ENCODE measurements at places on chromosomes 16 and 17.
A peak's percentile ranks its signal among the peaks of the same experiment; 100 is the strongest.

DNA sequence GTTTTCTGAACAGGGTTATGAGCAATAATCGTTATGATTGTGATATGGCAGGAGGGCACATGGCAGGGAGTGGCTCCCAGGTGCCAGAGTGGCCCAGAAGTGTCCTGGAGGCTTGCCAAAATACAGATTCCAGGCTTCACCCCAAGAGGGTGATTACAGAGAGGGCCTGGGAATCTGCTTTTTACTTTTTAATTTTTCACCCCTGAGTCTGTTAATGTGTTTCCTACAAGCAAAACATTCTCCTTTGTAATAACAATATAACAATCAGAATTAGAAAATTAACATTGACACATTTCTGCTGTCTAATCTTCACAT, 212.4 kb downstream of the SNX29 start:
- no peak for DNase-seq

DNA sequence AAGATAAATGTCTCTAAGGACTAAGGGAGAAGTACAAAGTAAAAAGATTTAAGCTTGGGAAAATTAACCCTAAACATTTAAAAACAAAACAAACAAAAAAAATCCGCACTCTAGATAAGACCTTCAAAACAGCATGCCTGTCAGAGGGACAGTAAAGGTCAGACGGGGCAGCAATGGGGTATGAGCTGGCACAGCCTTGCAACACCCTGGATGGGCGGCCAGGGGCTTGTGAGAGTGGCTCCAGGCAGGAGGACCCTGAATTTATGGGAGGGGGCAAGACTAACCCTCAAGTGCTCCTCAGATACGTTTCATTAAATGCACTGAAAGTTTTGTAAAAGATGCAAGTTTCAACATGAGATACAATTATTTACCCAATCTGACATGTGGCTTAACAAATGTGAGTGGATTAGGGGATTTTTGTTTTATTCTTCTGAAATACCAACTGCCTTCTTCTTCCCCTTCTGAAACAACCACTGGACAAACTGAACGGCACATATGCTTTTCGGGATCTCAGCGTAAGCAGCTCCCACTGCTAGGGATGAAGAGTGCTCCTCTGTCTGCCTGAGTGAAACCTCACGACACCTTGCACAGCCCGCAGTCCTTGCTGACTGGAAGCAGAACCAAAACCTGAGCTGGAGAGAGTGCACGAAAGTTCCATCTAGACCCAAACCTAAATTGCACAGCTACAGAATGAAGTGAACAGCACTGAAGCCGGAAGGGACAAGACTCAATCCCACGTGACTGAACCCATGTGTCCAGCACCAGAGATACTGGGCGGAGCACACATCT, 128.4 kb downstream of the ANKRD11 start:
- DNase-seq, result no peak

GRCh38 chr16:88208112-88208511, 174.6 kb upstream of the ZNF469 start:
- DNase-seq, result no peak

GRCh38 chr17:80948019-80948975, 43.3 kb upstream of the CHMP6 start:
- no peak for DNase-seq

GRCh38 chr16:81251871-81252270, 13.4 kb downstream of the BCO1 start:
- DNase-seq, result no peak

- peak; percentile 10 for DNase-seq
Measured at GRCh38 chr17:66343531-66344078, 41.2 kb downstream of the PRKCA start.

- no peak for DNase-seq
Measured at GRCh38 chr16:81004646-81005353, 1.9 kb downstream of the CMC2 start.

DNA sequence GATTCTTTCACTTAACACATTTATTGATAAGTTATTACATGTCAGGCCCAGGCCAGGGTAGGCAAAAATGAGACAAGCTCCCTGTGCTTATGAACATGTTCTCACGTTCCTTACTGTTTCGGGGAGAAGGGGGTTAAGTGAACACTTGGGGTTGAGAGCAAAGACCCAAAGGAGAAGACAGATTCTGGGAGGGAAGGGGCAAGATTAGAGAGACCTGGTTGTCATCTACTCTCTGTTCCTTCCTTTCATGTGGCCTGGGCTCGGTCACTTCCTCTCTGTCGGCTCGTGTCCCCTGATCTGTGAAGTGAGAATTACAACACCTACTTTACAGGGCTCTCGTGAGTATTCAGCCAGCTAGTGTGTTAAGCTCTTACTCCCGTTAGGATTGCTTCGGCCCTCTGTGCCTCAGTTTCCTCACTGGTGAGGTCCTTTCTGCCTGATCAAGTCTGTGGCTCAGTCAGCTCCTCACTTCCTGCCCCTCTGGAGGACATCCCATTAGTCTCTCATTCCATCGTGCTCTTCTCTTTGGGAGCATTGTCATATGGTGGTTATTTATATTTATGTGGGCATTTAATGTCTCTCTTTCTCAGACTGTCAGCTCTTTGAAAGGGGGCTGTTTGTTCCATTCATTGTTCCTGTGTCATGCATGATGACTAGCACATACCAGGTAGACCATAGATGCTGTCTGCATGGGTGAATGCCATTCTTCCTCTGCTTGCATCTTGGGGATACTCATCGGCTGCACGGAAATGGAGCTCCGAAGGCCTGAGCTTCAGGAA, 38.9 kb downstream of the PLCG2 start:
- no peak for DNase-seq

DNA sequence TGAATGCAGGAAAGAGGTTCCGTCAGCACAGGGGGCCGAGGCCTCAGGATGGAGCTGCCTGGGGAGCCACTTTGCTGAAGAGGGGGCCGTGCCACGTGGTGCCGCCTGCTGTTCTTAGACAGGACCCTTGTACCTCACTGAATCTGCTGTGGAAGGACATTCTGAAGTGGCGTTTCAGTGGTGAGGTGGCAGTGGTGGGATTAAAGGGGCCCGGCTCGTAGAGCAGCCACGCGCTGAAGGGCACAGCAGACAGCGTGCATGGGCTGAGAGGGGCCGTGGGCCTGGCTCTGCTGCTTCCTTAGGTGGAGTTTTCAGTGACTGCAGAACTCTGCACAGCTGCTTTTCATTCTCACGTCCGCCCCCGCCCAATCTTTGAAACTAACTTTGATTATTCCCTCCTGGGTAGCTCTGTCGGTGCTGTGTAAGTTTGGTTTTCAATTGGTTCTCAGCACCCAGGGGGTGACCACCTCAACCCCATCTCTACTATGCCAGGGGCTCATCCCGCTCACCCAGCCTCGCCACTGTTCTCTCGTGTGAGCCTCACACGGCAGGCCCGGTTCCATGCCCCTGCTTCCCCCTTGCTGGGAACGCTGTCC, 70.3 kb downstream of the SEC14L1 start:
- DNase-seq, result no peak

GRCh38 chr16:3673201-3673600, 18.7 kb downstream of the DNASE1 start:
- DNase-seq, result no peak

- peak; percentile 69 for DNase-seq
Measured at GRCh38 chr17:76550712-76551615, 11.1 kb downstream of the PRCD start.

DNA sequence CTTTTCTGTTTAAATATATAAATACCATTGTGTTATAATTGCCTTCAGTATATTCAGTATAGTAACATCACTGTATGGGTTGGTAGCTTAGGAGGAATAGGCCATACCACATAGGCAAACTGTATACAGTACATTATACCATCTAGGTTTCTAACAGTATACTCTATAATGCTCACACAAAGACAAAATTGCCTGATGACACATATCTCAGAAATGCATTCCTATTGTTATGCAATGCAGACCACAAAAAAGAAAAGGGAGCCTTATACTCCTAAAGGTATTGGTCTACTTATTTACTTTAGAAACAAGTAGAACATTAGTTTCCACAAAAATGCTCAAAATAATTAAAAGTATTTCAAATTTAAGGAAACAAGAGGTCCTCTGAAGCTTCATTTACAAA, 47.9 kb downstream of the SETD6 start:
- no peak for DNase-seq

- DNase-seq, result no peak
Measured at GRCh38 chr17:37384560-37385149, 8.9 kb downstream of the C17orf78 start.

- DNase-seq, result no peak
Measured at GRCh38 chr17:81251094-81251708, 12.1 kb downstream of the NDUFAF8 start.

GRCh38 chr16:84166796-84167695, 19.8 kb downstream of the TAF1C start:
- DNase-seq, result no peak

- no peak for DNase-seq
Measured at GRCh38 chr17:79910985-79911361, 71.7 kb upstream of the CBX4 start.

DNA sequence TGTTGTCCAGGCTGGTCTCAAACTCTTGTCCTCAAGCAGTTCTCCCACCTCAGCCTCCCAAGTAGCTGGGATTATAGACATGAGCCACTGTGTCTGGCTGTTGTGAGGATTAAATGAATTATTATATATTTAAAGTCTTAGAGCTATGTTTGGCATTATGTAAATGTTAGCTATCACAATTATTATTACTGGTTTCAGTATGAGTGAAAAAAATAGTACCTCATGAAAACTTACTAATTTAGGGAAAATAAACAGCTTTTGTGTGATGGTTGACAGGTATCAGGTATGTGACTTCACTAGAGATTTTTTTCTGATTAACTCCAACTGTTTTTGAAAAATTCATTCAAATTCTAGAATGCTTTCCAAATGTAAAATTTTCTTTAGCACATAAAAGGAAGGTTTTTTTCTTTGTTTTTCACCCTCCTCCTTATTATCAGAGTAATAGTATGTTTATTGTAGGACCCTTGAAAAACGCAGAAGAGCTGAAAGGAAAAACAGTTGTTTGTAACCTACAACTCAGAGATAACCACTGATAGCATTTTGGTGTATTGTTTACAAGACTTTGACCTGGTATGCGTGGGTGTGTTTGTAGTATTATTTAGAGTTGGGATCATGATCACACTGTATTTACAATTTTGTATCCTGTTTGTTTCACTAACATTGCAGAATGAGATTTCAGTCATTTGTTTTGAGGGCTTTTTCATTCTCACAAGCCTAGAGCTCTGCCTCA, 13.2 kb downstream of the NLK start:
- no peak for DNase-seq

DNA sequence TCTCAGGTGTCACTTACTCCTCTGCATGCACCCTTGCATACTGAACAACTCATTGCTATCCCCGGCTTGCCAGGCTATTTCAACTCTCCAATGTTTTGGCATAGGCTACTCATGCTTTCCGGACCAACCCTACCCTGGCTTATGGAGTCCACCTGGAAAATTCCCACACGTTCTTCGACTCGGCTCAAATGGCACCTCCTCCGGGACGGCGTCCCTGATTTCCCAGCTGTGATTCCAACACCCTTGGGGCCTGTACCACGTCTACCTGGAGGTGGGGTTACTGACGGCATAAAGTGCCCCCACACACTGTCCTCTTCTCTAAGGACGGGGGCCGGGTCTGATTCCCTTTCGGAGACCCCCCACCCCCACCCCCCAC, 498 bp downstream of the SMYD4 start:
- DNase-seq, result no peak

DNA sequence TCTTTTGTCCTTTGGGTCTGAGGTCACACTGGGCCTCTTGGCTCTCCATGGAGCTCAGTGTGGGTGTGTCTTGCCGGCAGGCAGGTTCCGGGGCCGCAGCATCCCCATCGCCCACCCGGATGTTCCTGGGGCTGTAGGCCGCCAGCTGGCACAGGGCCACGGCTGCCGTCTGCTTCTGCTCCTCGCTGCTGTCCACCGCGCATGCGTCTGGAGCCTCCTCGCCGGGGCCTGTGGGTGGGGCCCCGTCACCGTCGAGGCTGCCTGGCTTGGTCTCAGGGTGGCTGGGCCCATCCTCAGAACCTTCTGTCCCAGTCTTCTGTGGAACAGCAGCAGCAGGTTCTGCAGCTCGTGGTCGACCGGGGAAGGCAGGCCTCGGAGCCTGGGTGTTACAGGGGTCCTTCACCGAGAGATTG, 9.6 kb downstream of the ZNF750 start:
- no peak for DNase-seq

DNA sequence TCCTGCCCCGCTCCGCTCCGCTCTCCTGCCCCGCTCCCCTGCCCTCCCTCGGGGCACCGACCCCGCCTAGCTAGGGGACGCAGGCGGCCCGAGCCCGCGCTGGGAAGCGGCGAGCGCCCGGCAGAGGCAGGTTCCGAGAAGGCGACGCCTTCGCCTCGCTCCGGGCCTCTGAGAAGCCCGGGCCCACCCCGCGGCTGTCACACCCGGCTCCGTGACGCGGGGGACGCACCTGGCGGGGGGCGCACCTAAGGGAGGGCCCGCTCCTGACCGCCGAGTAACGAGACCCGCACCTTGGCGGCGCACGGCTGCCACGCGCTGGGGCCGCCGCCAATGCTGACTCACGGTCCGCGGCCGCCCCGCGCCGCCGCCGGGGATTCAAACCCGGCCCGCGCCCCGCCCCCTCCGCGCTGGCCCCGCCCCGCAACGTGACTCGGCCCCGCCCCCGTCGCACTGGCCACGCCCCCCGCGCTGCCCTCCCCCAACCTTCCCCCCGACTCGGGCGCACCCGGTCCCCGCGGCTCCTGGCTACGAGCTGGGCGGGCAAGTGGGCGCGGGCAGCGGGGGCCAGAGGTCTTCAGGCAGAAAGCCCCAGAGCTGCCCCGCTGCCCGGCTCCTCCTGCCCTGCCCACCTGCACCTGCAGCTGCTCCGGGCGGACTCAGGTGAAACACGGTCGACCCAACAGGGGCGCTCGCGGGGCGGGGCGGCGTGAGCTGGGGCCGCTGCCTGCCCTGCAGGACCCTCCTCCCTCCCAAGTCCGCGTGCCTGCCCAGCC, 27.8 kb downstream of the GNPTG start:
- DNase-seq, result no peak

DNA sequence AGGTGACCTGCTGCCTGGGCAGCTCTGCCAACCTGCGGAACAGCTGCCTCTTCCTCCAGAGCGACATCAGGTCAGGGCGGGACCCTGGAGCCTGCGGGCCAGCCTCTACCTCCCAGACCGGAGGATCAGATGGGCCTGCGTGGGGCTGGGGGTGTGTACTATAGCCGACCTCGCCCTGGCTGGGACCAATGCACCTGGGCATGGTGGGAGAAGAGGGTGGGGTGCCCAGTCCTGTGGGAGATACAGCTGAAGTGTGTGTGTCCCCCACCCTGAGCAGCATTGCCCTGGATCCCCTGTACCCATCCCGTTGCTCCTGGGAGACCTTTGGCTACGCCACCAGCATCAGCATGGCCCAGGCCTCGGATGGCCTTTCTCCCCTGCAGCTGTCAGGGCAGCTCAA, 19.3 kb downstream of the CASKIN2 start:
- no peak for DNase-seq

- DNase-seq, result no peak
Measured at GRCh38 chr16:82603784-82604411, 22.9 kb upstream of the CDH13 start.

All from epithelial cell of prostate (primary cell).